ENCODE measurements at places on chromosomes 2 and 18.

DNA sequence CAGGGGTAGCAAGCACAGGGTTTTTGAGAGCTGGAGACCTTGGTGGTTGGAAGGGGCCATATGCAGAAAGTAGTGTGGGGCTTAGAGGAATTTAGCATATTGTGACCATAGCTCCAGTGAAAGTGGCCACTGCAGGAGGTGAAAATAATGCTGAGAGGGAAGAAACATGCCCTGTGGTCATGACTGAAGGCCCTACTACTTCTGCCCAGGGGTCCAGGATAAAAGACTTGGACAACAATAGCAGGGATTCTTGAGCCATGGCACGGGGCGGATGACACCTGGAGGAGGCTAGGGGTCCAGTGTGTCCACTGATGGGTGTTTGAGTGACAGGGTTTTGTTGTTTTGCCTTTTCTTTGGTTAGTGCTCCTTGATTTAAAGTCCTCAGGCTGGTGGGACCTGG, 694.6 kb downstream of the CPS1 start:
- DNase-seq: no peak

GRCh38 chr2:1492711-1493430, 79.6 kb downstream of the TPO start:
- DNase-seq: no peak

GRCh38 chr2:228654707-228655106, 473.2 kb upstream of the SPHKAP start:
- no peak for DNase-seq

DNA sequence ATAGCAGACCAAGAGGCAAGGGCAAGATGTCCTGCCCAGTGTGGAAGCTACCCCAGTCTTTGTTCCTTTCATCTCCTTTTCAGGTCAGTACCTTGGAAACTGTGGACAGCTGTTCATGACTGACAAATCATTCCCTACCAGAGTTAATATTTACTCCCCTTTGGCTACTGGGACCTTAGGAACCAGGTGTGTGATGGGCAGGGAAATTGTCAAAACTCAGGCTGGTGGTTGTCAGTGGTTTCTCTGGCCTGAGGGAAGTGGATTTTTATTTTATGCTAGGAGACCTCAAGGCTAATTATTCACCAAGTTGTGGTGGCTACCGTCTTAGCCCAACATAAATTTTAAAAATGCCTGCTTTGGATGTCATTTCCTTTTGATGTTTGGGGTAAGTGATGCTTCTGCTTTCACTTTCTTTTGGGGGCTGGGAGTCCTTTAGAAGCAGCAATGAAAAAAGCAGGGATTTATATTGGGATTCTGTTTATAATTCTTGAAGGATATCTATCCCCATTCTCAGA, 119.3 kb downstream of the SETBP1 start:
- no peak for DNase-seq

DNA sequence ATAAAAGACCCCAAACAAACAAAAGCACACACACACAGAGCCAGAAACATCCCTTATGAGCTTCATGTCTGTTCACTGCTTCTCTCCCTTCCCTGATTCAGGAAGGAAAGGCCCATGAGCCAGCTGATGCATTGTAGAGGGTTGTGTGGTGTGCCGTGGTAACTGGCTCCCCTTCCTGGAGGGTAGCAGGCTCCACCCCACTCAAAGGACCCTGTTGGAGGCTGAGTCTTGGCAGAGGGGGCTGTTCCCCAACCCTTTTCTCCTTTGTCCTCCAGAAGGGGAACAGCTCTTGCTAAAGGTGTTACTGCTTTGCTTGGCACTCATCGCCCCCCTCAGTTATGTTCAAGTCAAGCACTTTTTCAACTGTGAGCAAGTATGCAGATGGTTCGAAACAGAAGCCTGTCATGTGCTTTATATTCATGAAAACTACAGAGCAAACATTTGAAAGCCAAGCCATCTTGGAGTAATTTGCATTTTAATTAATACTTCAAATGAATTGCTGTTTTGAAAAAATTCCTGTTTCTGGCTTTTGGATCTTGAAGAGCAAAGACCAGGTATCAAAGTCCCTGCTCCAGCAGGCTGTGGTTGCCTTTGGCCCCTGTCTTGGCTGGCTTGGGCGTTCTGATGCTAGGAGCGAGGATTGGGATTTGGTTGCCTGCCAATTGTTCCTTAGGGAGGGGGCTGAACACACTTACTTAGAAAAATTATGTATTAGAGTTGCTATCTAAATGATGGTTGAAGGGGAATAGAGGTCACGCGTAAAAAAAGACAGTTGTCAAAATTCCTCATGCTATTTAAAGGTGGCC, 267.8 kb downstream of the TSN start:
- no peak for DNase-seq
